ENCODE measurements at places on chromosomes 3 and 15.

DNA sequence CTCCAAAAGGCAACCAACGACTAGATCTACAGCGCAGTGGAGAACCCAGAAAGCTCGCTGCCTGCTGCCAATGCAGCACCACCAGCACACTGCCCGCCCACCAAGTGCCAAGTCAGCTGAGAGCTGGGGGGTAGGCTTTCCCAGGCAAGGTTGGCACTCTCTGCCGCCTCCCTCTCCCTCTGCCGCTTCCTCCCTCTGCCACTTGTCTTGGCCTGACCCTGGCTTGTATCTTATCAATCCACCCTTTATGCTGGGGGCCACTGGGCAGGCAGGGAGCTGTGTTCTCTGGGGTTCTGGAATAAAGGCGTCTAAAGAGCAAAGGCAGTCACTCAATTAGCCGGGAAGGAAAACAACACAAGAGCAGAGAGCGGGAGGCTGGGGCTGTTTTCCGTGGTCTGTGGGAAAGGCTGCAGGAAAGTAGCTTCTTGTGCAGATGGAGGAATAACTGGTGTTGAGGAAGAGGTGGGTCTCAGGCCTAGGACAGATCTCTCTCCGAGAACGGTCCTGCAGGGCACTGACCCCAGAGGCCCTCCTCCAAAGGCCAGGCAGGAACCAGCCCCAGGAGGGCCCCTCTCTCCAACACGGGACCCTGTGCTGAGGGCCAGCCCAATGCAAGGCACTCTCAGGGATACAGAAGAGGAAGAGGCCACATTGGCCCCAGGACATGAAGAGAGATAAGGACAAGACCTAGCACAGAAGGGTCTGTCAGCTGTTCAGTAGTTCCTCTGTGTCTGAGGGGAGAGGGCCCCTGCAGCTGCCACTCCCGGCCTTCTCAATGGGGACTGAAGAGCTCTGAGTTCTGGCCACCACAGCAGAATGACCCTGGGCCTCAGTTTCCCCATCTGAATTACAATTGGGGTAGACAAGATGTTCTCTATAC lies 30.8 kb downstream of the ACSBG1 start:
- no peak for DNase-seq

DNA sequence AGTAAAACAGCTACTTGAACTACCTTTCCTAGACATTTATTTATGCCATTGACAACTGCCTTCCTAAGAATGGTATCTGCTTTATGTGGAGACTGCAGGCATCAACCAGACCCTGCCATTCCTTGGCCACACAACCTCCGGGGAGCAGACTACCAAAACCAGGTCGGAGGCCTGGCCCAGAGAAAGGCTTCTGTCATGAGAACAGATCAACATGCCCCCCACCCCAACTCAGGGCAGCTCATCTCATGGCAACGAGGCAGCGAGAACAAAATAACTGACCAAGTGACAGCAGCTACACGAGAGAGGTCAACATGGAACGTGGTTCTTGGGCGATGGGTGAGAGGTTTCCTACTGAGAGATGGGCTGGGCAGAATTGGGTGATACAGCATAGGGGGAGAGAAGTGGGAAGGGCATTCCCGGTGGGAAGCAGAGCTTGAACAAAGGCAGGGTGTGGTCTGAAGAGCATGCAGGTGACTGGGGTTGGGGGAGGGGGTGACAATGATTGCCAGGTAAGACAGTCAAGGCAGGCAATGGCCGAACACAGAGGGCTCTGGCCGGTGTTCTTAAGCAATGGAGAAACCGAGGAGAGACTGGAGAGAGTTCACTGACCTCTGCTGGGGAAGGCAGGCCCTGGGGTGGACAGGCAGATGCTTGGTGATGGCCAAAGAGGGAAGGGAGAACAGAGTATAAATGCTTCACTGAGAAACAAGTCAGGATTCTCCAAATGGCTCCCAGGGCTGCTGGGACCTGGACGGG lies 33.9 kb downstream of the CCDC12 start:
- no peak for DNase-seq

GRCh38 chr3:13074006-13074375 lies 762 bp upstream of the IQSEC1 start:
- no peak for DNase-seq

DNA sequence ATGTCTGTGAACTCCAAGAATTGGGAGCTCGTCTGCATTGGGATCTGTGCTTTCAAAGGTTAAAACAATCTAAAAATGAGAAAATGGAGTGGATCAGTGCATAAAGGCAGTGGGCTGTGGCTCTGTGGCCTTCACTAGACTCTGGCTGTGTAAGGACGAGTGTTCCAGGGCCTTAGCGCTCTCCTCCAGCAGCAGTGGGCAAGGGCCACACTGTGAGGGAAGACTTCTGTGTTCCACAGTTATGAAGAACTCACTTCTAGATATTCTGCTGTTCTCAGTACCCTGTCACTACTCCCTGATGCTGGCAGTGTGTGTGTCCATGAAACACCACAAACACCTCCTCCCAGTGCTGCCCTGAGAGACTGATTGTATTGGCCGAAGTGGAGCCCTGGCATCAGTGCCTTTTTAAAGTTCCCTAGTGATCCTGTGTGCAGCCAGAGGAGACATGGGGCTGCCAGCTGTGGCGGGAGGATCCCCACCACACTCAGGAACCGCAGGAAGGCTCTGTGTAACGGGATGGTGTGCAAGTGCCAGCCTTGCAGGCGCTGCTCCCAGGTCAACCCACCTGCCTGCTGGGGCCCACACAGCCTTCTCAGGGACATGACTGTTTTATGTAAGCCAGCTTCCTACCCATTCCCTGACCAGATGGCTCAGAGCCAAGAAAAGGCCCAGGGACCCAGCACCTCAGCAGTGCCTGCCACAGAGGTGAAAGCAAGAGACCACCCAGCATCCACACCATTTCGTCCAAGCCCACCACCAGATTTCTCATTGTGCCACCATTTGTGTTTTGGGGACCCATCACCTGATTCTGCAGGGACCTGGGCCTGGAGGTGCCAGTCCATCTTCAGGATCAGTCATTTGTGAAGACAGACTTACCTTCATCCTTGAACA lies 40.4 kb downstream of the ABTB1 start:
- no peak for DNase-seq

GRCh38 chr3:33597257-33597689 lies 120.8 kb downstream of the CLASP2 start:
- DNase-seq = no peak

DNA sequence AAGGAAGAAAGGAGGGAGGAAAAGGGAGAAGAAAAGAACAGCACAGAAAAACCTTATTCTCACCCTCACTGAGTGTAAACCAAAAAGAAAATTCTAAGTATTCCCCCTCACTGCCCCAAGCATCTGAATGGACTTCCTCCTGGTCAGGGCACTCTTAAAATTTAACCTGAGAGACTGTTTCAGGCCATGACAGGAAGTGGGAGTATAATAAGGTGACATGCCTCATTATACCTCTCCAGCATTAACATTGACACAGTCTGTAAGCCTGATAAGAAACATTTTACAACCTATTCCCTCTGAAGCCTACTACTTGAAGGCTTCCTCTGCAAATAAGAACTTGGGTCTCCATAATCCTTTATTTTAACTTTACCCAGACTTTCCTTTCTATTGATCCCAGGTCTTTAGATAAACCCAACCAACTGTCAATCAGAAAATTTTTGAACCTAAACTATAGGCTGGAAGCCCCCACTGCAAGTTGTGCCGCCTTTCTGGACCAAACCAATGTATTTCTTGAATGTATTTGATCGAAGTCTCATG lies 41.7 kb downstream of the SLCO2A1 start:
- no peak for DNase-seq

DNA sequence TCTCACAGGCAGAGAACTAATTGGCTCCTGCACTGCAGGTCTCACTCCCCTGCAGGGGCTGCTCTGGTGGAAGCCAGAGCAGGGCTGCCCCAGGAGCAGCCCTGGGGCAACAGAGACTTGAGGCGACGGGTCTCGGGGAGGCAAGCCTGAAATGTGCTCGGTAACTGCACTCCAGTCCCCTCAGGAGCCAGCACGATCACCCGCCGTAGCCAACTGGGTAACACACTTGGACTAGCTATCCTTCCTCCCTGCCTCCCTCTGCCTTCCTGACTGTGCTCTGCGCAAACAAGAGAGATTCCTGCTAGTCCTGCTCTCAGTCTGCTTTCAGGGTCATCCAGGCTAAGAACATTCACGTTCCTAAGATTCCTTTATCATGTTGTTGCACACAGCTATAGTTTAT lies 140.7 kb upstream of the NSMCE3 start:
- no peak for DNase-seq

- DNase-seq = no peak
Observed at GRCh38 chr3:105907777-105908176, 39.0 kb upstream of the CBLB start.

GRCh38 chr3:172305552-172305951 lies 142.7 kb downstream of the GHSR start:
- DNase-seq = no peak

GRCh38 chr3:17741621-17742101 lies 770 bp downstream of the TBC1D5 start:
- no peak for DNase-seq

DNA sequence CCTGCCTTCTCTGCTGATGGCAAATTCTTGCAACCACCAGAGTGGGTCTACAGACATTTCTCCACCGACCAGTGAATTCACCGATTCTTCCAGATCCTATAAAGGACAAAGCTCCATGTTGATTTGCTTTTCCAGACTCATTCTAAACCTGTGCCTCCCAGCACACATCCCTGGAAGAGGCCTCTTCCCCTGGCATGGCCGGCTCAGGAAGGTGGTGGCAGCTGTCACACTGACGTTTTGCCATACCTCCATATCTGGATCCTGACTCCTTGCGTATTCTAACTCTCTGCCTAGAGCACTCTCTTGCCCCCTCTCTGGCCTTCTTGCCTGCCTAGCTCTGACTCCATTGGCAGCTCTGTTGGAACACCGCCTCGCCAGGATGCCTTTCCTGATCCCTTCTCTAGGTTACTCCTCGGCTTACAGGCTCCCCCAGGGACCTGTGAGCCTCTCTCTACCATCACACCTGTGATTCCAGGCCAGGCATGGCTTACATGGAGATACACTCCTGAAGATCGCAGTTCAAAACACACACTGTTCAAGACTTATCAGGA lies 31.0 kb downstream of the SLCO2A1 start:
- DNase-seq = no peak

DNA sequence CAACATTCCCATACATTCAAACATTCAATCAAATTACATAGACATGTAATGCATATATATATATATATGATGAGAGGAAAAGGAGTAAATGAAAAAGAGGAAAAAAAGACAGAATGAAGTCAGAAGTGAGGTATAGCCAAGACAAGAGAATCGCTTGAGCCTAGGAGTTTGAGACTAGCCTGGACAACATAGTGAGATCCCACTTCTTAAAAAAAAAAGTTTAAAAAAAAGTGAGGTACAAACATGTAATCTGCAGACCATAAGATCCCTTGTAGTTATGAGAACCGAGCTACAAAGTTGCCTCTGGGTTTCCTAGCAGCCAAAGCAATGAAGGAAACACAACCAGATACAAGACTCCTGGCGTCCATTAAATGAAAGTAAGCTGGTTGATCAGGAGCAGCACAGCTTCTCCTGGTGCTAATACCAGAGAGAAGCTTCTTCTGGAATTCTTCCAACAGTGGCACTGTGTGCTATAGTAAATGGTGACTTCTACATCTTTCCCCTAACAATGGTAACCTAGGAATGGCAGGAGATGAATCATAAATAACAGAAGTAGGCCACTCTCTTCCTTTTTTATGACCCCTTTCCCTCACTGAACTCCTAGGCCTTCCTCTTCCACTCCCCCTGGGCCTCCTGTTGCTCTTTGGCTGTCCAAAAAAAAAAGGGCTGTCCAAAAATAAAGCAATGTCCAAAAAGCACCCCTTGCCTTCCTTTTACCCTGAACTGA lies 3.5 kb downstream of the KCNMB3 start:
- no peak for DNase-seq

- no peak for DNase-seq
Observed at GRCh38 chr15:84003791-84004503, 231.6 kb upstream of the GOLGA6L4 start.

DNA sequence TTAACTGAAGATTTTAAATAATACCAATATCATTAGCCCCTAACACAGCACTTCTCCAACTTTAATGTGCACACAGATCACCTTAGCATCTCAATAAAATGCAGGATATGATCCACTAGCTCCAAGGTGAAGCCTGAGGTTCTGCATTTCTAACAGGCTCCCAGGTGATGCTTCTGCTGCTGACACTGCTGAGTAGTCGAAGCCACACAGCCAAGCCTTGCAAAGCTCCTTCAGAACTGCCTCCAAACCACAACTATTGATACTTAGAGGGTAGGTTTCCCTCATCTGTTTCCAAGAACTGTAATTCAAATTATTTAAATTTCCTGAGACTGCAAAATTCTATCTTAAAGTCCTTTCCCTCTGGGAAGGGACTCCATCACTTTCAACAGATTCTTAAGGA lies 3.9 kb downstream of the RIOX2 start:
- DNase-seq = no peak

DNA sequence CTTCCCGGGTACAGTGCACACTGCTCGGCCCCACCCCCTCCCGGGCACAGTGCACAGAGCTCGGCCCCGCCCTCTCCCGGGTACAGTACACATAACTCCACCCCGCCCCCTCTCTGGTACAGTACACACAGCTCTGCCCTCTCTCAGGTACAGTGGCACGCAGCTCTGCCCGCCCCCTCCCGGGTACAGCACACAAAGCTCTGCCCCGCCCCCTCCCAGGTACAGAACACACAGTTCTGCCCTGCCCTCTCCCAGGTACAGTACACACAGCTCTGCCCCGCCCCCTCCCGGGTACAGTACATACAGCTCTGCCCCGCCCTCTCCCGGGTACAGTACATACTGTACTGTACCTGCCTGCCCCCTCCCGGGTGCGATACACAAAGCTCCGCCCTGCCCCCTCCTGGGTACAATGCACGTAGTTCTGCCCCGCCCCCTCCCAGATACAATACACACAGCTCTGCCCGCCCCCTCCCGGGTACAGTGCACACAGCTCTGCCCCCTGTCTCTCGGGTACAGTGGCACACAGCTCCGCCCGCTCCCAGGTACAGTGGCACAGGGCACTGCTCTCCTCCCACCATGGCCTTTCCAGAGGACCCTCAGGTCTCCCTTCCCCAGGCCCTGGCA lies 16.4 kb upstream of the PRR20G start:
- no peak for DNase-seq

DNA sequence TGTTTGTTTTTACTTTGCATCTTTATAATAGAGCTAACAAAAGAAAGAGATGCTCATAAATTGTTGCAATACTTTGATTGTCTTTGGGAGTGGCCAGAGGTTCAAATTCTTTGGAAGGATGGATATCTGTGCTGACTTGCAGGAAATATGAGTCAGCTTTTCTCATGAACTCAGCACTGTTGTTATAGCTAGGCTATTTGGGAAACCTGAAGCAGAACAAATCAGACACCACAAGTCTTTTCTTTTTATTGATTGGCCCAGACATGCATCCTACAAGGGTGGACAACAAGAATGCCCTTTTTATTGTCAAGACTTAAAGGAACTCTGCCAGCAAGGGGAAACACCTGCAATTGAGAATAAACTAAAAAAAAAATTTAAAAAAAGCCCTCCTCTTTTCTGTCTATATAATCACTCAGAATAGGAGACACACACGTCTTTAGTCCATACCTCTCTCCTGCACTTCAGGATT lies 4.6 kb upstream of the DENND4A start:
- DNase-seq = no peak

DNA sequence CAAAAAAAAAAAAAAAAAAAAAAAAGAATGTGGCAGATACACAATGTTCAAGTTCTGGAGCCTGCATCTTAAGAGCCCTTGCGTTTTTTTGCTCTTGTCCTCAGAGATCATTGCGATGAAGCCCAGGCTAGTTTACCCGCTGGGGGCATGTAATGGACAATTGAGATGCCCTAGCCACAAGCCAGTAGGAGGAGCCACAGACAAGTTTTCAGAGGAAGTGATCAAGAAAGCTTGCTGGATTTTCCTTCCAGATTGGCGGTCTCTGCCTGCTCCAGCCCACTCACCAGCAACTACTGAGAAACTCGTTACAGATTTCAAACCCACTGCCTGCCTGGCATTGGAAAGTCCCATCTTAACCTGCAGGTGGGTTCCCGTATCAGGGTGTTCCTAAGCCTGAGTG lies 192.1 kb upstream of the EOMES start:
- DNase-seq = no peak
